Stimulated activated CD8-positive, alpha-beta memory T cell treated with anti-CD3 and anti-CD28 coated beads, Interleukin-2, amount 100 ng/mL, for 1 hour (primary cell): ENCODE measurements at places on chromosomes 5 and 9.

- DNase-seq = no peak
Measured at GRCh38 chr5:112143690-112144089, 275.4 kb downstream of the EPB41L4A start.

GRCh38 chr9:73412874-73413273 is 261.2 kb downstream of the ANXA1 start:
- no peak for DNase-seq

GRCh38 chr5:6026766-6027406 is 351.5 kb downstream of the MED10 start:
- no peak for DNase-seq

DNA sequence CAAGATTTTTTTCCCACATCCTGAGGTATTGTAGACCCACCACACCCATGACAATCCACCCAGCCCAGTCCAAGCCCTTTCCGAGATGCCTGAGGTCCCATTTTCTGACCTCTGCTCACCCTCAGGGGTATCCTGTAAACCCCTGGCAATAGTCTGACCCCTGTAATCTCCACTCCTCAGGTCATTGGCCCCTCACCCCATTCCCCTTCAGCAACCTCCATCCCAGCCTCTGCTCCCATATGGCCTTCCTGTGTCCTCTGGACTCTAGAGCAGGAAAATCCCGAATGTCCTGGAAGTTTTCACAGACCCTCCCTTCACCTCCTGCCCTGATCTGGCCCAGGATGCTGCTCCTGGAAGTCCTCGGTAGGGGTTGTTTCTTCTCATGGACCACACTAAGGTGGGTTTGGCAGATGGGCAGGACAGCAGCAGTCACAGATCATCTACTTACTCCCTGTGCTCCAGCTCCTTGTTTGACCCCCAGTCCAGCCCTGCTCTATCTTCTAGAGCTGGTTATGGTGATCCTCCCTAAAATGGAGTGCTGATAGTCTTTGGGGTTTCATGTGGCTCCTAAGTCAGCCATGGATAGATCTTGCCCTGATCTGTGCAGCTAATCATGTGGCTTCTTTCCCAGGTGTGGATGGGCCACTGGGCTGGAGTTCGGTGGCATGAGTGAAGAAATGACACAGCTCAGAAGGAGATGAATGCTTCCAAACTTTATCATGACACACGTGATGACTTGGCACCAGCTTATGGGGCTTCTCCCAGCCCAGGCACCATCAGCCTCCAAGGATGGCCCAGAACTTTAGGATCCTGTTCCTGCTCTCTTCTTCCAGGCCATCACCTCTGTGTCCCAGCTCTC is 12.0 kb upstream of the ACSL6 start:
- DNase-seq = no peak

GRCh38 chr9:114093761-114094505 is 5.2 kb downstream of the KIF12 start:
- no peak for DNase-seq

DNA sequence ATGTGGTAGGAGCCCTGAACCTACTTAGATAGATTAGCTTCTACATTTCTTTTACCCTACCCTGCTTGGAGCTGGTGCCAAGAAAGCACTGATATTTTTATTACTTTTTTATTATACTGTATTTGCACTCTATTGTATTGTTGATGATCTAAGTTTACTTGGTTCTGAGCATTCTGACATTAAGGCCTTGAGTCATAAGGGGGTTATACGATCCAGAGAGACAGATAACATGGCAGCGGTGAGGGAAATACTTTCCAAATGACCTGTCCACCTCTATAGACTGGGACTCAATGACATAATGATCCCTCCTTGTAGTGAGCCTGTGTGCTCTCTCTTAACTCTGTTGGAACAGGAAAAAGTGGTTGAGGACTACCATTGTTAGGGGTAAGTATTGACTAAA is 176.3 kb downstream of the MAN2A1 start:
- no peak for DNase-seq

GRCh38 chr9:25442526-25442925 is 235.7 kb downstream of the TUSC1 start:
- no peak for DNase-seq

DNA sequence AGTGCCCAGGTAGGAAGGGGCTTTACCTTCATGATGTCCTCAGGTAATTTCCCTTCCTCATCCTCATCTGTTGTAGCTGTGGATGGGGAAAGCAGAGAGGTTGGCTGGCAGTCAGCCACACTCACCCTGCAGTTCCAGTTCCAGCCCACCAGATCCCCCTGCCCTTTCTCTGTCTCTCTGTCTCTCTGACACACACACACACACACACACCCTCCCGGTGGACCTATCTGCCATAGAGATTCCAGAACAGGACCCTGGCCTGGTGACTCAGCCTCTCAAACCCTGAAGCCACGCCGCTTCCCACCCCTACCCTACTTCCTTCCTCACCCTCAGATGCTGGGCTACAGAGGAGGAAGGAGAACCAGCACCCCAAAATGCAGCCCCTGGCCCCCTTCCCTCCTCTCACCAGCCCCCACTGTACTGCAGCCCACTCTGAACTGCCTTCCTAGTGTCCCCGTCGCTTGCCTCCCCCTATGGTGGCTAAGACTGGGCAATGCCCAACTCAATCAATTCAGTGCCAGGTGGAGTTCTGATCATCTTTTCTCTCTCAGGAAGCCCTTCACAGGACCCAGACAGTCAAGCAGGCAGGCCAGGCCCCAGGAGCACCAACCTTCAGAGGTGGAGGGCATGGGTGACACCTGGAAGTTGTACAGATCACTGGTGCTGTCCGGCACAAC is 4.8 kb downstream of the IRF1 start:
- no peak for DNase-seq

- no peak for DNase-seq
Measured at GRCh38 chr5:67364381-67364970, 167.9 kb upstream of the CD180 start.

- DNase-seq = no peak
Measured at GRCh38 chr9:112863746-112864145, 26.9 kb downstream of the SLC46A2 start.

- no peak for DNase-seq
Measured at GRCh38 chr5:67983251-67984110, 232.1 kb upstream of the PIK3R1 start.

DNA sequence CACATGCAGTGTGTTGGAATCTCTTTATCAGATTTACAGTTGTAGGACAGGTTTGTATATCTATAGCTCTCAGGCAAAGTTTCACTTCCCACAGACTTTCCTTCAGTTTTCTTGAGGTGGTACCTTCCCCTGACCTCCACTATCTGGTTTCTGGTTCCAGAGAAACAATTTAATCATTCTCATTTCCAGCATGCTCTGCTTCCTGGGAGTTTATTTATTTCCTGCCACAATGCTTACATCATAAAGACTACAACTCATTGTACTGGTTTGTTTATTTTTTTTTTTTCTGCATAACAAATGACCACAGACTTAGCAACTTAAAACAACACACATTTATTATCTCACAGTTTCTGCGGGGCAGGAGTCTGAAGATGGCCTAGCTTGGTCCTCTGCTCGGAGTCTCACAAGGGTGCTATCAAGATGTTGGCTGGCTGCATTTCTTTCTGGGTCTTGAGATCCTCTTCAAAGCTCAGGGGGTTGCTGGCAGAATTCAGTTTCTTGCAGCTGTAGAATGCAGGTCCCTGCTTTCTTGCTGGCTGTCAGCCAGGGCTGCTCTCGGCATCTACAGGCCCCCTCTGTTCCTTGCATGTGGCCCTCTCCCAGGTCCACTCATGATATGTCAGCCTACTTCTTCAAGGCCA is 247.7 kb downstream of the ENC1 start:
- DNase-seq = no peak

GRCh38 chr5:167230414-167230813 is 1061.0 kb upstream of the WWC1 start:
- DNase-seq = no peak

DNA sequence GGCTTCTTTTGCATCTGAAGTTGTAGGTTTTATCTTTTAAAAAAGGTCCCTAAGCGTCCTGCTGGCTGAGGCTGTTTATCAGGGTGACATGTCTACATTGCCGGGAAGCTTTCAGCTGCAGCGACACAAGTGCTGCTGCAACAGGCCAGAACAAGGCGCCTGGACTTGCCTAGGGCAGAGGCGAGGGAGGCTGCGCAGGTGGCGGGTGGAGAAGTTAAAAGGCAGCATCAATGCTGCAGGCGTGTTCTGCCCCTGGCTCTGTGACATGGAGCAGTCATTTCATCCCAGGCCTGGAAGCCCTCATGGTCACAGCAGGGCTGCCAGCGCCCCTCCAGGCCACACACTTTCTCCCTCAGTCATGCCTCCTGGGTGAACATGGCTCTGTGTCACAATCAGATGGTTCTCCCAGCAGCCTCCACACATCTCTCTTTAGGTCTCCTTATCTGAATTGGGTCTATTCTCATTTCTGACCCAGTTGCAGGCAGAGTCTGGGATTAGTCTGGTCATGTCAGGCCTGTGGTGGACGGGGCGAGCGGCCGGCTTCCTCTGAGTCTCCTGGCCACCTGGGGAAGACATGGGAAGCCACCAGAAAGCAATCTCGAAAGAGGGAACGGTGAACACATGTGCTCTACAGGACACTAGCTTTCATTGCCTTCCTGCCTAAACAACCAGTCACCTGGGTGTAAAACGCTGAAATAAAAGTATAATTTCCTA is 41.3 kb downstream of the IRX2 start:
- no peak for DNase-seq

GRCh38 chr5:168879929-168880328 is 300.8 kb upstream of the PANK3 start:
- DNase-seq = no peak

GRCh38 chr5:38316544-38317224 is 58.3 kb downstream of the EGFLAM start:
- DNase-seq = no peak
